Anterior cingulate cortex (tissue), 58 donors: ENCODE measurements at places on chromosomes 5 and 9.
A peak's percentile ranks its signal among the peaks of the same experiment; 100 is the strongest.

GRCh38 chr9:3502560-3503398 lies 23.0 kb downstream of the RFX3 start:
- DNase-seq: no peak

DNA sequence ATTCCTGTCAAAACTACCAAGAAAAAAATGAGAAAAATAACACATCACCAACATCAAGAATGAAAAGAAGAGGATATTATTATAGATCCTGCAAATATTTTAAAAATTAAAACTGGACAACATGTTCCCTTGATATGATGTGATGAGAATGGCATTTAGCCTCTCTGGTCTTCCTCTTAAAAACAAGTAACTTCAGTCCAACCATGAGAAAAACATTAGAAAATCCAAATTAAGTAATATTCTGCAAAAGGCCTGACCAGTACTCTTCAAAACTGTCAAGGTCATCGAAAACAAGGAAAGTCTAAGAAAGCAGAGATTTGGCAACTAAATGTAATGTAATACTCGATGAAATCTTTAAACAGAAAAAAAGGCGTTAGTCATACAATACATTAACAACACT lies 167.1 kb upstream of the SNX2 start:
- no peak for DNase-seq

DNA sequence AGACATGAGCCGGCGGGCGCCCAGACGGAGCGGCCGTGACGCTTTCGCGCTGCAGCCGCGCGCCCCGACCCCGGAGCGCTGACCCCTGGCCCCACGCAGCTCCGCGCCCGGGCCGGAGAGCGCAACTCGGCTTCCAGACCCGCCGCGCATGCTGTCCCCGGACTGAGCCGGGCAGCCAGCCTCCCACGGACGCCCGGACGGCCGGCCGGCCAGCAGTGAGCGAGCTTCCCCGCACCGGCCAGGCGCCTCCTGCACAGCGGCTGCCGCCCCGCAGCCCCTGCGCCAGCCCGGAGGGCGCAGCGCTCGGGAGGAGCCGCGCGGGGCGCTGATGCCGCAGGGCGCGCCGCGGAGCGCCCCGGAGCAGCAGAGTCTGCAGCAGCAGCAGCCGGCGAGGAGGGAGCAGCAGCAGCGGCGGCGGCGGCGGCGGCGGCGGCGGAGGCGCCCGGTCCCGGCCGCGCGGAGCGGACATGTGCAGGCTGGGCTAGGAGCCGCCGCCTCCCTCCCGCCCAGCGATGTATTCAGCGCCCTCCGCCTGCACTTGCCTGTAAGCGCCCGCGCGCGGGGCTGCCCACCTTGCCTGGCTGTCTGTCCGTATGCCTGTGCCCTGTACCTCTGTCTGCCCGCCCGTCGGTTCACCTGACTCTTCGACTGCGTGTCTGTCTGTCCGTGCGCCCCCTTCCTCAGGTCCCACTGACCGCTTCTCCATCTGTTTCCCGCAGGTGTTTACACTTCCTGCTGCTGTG lies 412 bp downstream of the FGF18 start:
- DNase-seq: peak; percentile 3

DNA sequence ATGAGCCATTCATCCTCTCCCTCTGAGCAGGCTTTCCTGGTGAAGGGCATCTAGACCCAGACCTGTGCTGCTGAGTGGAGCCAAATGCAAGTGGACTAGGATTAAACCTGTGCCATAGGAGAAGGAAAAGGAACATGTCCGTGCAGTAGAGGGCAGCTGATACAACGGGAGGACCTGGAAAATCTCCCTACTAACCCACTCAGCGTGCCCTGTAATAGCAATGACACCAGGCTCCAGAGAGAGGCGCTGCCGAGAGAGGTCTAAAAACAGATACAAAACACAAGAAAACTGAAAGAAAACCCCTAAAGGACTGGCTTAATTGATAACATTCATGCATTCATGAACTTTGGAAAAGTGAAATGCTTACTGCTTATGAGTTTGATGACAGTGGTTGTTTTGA lies 60.8 kb downstream of the PFDN1 start:
- DNase-seq: no peak

DNA sequence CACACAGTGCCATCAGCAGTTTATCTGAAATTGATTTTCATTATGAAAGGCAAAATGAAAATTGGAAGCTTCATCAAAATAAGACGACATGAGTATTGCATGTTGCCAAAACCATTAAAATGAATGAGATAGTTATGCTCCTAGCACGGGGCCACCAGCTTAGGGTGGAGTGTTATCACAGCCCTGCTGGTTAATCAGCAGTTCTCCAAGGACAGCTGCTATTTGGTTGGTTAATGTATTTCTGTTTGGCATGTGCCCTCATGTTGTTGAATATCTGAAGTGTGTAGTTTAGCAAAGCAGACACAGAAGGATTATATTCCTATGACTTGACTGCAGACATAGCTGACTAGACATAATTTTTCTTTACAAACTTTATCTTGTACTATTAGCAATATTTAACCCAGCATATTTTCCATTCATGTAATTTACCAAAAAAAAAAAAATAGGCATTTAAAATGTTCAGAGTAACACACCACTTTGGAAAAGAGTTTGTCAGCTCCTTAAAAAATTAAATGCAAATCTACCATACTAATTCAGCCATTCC lies 98.6 kb upstream of the PIK3R1 start:
- no peak for DNase-seq

GRCh38 chr5:10584714-10585517 lies 21.0 kb downstream of the ANKRD33B start:
- DNase-seq: no peak

DNA sequence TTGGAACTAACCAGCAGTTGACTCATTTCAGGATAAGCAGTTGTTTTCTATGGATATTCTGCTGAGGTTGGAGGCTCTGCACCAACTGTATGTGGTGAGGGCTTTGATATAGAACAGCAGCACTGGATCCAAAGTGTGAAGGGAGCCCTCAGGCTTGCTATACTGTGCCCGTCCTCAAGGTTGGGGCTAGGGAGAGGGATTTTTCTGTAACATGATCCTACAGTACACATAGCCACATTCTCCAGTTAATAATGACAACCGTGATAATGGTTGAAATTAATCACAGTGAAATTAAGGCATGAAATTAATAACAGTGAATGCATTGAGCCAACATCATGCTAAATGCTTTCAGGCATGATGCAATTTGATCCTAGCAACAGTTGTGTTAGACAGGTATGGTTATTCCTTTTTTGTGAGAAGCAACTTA lies 36.7 kb downstream of the ARHGAP26 start:
- no peak for DNase-seq

DNA sequence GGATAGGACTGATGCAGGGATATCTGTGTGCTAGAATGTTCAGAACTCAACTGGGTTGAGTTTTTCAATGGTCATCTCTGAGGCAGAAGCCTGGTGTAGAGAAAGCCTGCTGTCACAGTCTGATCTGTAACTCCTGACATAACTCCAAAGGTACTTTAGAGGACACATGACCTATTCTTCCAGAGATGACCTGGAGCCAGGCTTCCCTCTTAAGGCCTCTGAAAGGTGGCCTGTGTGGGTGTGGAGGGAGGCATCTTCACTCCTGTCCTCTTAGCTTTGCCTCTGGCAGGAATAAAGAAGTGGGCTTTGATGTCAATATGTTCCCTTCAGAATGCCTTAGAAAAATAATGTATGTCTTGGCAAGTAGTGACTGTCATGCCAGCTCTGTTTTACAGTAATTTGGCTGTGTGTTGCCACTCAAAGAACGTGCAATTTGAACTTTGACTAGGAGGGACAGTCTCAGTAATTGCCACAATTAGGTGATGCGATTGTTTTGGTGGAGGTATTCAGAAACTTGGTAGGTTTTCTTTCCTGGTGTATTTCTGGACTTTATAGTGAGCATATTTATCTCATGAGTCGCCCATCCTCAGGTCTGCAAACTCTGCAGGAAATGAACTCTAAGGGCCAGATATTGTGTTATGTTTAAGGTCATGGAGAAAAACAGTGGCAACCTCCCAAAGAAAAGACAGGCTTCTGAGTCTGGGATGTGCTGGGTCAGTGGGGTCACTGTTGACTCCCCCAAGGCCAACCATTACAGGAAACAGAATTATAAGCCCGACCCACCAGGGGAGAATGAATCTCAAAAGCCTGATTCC lies 3.2 kb upstream of the C5orf63 start:
- no peak for DNase-seq

DNA sequence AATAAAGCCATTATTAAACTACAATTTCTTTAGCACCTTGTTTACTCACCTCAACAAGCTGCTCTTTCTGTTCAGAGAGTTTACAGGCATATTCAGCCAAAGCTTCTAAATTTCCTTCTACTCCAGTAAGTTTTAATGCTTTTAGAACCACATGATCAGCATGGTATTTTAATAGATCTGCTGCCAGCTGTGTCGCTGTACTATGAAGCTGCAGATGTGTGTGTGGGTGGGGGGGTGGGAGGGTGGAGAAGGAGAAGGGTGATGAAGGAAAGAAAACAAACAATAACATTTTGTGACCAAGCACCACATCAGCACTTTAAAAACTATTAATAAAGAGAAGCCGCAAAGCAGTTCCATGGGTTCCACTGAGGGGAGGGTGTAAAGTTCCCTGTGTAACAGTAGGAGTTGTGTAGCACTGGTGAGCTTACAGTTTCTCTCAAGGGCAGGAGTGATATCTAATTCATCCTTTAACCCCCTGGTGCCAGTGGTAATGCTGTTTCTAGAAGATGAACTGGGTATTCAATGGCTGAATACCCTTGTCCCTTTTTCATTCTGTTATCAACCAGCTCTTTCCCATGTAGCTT lies 38.5 kb downstream of the ABITRAM start:
- no peak for DNase-seq

GRCh38 chr5:132961887-132962286 lies 1.5 kb downstream of the AFF4 start:
- DNase-seq: no peak

- DNase-seq: no peak
Observed at GRCh38 chr5:166086568-166086967, 2204.9 kb upstream of the WWC1 start.

- DNase-seq: no peak
Observed at GRCh38 chr5:124872615-124873014, 126.2 kb upstream of the ZNF608 start.

DNA sequence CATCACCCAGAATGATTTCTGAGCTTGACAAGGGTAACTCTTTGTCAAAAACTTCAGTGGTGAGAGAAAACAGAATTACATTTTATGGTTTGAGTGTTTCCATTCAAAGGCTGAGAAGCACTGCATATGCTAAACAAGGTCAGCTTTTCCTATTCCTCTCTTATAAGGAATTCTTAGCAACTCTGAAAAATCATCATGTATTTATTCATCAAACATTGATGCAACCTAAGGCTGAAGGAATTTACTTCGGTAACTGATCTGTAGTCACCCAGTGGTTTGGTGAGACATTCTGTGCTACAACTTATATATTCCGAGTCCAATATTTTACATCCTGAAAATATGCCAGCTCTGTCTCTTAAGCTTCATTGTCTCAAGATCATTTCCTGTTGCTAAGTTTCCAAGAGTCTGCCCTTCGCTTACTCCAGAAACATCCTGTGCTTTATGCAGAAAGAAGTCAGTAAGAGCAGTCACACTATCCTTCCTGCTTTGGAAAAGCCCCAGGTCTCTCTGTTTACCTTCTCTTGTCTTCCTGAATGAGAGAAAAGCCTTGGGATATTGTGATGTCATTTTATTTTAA lies 176.6 kb upstream of the TBCA start:
- DNase-seq: no peak

DNA sequence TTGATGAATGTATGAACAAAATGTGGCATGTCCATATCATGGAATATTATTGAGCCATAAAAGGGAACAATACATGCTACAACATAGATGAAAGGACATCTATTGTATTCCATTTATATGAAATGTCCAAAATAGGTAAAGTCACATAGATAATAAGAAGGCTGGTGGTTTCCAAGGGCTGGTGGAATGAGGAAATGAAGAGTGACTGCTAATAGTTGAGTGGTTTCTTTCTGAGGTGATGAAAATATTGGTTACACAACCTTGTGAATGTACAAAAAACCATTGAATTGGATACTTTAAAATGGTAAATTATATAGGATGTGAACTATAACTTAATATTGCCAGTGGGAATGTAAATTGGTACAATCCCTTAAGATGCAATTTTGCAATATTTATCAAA lies 5.2 kb downstream of the ARSB start:
- no peak for DNase-seq

GRCh38 chr5:151039665-151040064 lies 19.3 kb downstream of the GPX3 start:
- no peak for DNase-seq

- DNase-seq: no peak
Observed at GRCh38 chr9:36598273-36598672, 25.6 kb downstream of the MELK start.

DNA sequence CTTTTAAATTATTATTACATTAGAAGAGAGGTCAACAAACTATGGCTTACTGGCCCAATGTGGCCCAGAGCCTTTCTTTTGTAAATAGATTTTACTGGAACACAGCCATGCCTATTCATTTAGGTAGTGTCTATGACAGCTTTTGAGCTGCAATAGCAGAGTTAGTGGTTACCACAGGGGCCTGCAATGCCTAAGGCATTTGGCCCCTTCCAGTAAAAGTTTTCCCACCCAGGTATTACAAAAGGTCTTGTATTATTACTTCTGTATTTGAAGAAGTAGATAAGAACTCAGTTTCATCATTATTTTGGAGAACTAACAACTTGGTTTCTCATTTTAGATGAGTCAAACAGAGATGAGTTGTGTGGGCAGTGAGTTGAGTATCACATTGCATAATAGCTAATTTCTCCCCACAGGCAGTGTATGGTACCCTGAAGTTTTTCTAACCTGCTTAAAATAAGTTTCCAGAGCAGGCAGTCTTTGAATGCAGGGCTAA lies 9.5 kb downstream of the MTRR start:
- DNase-seq: no peak

- DNase-seq: no peak
Observed at GRCh38 chr9:137146527-137146918, 7.6 kb downstream of the GRIN1 start.

DNA sequence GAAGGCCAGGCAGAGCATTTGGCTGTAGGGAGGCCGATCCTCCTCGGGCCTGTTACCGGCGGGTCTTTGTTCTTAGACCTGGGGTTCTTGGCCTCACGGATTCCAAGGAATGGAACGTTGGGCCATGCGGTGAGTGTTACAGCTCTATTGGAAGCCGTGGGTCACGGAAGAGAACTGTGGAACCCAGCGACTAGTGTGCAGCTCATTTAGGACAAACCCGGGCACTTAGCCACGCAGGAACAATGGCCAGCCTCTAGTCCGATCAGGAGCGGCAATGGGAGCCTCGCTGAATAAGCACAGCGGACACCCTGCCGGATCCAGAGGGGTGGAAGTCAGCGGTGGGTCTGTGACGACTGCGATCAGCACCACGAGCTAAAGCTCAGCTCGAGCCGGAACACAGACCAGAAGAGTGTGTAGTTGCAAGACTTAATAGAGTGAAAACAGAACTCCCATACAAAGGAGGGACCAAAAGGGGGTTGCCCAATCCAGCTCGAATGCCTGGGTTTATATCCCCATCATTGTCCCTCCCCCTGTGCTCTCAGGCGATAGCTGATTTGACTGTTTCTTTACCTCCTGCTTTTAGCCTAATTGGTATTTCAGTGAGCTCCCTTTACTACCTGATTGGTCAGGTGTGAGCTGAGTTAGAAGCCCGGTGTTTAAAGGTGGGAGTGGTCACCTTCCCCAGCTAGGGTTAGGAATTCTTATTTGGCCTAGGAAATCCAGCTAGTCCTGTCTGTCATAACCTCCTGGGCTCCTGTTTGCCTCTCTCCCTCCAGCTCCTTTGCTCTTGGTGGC lies 53.7 kb upstream of the RPL26L1 start:
- DNase-seq: peak; percentile 27
